ENCODE measurements at places on chromosomes 5 and 9. TPM values are rescaled to one million over a fixed set of nuclear protein-coding genes. Genes with fewer than 3 reads are reported as not detected.

Gene SARDH
- 70.3 TPM for total RNA-seq

Gene SOX30
- 0.47 TPM for total RNA-seq

Gene CEP72
- 2.6 TPM for total RNA-seq

Gene LURAP1L
- total RNA-seq: 9.4 TPM

Gene AK1
- 777 TPM for total RNA-seq

Gene IL5
- not detected for total RNA-seq

Gene PARP8
- total RNA-seq: 3.8 TPM

Gene ZDHHC11
- 0.37 TPM for total RNA-seq

Gene LRRC14B
- 21.9 TPM for total RNA-seq

Gene ALDH1A1
- total RNA-seq: 199 TPM

Gene SPAG8
- total RNA-seq: 3.4 TPM

Gene ALDOB
- total RNA-seq: not detected

Gene TAF11L6
- not detected for total RNA-seq

Gene PCDHGB2
- 14.0 TPM for total RNA-seq

Gene ERBIN
- 62.8 TPM for total RNA-seq

Gene PALM2AKAP2
- total RNA-seq: 26.6 TPM

Gene RGMB
- 206 TPM for total RNA-seq

Gene KIF12
- not detected for total RNA-seq

Gene TMEM203
- 39.2 TPM for total RNA-seq

Gene KIF24
- total RNA-seq: 2.0 TPM

Gene IL13
- total RNA-seq: not detected

Gene PCSK1
- 0.16 TPM for total RNA-seq
